ENCODE measurements at places on chromosomes 3 and 15.

DNA sequence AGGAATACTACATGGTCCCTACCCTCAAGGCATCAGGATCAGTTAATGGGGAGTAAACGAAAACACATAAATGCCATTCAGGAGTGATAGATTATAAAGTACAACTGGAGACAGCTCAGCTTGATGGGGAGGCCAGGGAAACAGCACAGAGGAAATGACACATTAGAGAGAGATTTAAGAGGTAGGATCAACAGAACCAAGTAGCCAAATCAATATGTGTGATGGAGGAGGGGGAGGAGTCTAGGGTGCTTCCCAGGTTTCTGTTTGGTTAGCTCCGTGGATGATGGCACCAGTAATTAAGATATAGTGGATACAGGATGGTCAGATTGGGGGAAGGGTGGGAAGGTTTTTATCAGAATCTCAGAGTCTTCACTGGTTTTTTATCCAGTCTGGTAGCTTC lies 229.5 kb upstream of the ROPN1 start:
- DNase-seq = no peak

DNA sequence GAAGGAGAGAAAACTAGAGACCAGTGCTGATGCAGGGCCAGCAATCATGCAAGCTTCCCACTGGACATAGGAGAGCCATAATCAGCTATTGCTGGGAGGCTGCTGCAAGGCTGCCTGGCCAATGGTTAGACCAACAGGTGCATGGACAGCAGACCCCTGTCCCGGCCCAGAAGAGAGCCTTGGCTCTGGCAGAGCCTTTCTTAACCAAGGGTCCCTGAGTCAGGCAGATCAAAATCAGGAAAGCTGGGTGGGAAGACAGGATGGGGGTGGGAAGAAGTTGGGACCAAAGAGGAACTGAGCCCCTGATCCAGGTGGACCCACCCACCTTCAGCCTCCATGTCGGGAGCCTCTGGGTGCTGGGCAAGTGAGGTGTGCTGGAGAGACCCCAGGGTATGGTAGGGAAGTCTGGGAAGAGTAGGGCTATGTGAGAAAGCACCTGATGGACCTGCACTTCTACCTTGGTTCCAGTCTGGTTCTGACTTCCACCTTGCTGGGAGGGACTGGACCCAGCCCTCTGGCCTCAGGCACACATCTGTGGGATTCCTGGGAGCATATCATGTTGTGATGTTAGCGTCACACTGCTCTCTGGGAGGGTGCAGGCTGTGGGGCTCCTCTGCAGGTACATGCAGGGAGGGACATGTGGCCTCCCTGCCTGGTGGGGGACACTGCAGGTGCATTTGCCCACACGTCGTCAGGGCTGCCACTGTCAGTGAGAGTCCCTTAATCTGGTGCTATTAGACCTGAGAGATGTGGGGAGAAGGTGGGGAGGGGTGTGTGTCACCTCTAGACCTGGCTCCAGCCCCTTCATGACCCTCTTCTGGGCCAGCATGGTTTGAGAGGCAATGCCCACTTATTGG lies 24.7 kb downstream of the KY start:
- no peak for DNase-seq

- DNase-seq = no peak
These were observed 185.4 kb downstream of the SUCNR1 start for GRCh38 chr3:152058856-152059255.

GRCh38 chr3:45180051-45180450 lies 33.9 kb upstream of the CDCP1 start:
- no peak for DNase-seq

GRCh38 chr3:29335943-29336342 lies 55.1 kb downstream of the RBMS3 start:
- no peak for DNase-seq

GRCh38 chr3:16207031-16207430 lies 32.6 kb downstream of the GALNT15 start:
- DNase-seq = no peak

DNA sequence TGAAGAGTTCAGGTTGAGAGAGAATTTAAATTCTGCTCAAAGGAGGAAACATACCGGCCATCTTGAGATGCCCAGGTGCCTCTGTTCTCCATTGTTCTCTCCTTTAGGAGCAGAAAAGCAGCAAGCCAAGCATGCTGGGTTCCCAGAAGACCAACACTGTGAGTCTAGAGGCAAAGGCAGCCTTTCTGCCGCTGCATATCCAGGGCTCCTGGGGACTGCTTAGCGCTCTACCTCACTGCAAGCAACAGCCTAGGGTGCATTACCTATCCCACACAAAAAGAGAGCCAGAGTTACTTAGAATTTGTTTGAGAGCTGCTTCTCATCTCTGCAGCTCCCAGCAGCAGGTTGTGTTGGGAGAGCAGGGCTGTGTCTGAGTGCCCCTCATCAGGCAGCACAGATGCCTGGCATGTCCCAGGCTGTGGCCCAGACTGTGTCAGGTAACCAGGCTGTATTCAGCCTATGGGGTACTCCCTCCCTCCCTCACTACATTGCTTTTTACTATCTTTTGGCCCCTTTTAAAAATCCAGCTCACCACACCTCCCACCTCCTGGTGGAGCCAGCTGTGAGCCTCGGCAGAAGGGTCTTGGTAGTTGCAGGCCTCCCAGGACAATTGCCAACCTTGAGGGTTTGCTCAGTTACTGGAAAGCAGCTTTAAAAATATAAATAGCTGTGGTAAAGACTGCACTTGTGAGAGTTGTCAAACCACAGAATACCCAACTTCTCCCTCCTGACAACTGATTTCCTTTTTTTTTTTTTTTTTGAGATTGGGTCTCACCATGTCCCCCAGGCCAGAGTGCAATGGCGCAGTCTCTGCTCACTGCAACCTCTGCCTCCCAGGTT lies 30.2 kb downstream of the BCL2L10 start:
- peak; percentile 28 for DNase-seq
